ENCODE measurements at places on chromosomes 6 and 20.

- no peak for DNase-seq
Measured at GRCh38 chr6:138882369-138883017, 86.6 kb downstream of the ECT2L start.

- DNase-seq: no peak
Measured at GRCh38 chr20:49284818-49285217, 7.0 kb upstream of the ZNFX1 start.

DNA sequence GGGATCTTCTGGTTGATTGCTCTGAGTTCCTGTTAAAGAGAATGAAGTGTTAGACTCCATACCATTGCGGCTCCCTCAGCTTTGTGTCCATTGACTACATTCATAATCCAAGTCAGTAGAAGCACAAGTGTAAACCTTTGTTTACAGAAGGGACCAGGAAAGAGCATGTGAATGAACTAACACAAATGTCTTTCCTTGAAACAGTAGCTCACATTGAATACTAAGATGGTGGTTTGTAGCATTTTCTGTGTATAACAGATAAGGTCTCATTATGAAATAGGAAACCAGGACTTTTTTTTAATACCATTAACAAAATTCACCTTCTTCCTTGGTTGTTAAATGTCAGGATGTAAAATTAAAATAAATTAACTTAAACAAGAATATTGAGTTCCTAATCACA, 8.4 kb downstream of the STXBP5 start:
- DNase-seq: no peak

DNA sequence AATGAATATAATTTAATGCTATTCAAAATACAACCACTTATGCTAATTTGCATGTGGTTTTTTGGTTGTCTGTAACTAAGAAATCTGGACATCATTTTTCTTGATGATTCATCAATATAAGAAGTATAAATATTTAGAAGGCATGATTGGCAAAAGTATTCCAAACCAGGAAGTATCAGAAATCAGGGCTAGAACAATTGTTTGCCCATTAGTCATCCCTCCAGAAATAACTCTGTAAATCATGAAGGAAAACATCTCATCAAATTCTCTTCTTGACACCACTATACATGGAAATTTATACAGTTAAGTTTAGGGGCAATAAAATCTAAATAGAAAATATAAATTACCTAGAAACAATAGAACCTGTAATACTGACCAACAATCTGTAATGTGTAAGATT, 554.7 kb upstream of the HS3ST5 start:
- no peak for DNase-seq

- peak; percentile 12 for DNase-seq
Measured at GRCh38 chr6:90068703-90069523, 174.6 kb downstream of the GJA10 start.

DNA sequence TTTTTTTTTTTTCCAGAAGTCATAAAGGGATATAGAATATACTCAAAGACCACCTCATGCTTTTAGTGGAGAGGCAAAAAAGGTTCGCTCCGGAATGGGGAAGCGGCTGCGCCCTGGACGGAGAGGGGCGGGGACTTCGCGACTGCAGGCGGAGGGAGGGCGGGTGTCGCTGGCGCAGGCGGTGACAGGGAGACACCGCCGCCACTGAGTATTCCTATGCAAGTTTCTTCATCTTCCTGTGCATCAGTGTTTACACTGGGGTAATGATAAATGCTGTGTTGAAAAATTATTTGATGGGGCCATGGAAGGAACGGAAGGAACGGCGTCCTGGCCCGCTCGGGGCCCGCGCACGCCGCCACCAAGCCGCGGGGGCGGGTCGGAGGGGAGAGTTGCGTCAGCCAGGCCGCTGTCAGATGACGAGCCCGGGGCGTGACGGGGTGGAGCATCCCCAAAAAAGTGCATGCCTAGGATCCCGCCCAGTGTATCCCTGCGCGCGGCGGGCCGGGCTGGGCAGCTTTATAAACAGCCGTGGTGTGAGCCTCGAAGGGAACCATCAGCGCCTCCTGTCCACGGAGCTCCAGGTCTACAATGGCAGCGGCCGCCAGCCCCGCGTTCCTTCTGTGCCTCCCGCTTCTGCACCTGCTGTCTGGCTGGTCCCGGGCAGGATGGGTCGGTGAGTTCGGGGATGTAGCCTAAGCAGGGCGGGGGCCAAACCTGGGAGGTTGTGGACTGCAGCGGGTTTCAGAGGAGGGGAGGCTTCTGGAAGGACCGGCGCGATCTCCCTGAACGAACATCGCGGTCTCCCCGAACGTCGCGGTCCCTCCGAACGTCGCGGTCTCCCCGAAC, at the start of gene ULBP1:
Gene ULBP1 (plus strand): TSS at position 482 of the 846 bp plus-strand sequence. CDS start 107 bp downstream, at position 589.
- DNase-seq: peak; percentile 62

GRCh38 chr6:94215552-94215951, 796.2 kb upstream of the EPHA7 start:
- DNase-seq: no peak

GRCh38 chr6:30740540-30740870, 2.0 kb downstream of the FLOT1 start:
- DNase-seq: no peak

DNA sequence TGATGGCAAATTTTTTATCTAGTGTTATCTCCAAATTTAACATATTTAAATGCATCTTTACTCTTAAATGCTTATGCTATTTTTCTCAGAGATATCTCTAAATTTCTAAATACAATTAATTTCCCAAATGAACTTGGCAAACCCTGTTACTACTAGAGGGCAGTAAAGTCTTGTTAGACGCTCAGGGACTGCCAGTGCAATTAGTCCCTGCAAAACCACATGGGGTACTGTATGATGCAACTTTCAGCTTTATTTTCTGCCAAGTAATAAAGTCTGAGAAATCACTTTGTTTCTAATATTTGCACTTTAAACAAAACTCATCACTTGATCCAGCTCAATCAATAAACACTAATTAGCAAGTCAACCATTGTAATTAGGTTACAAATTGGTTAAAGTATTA, 76.0 kb upstream of the ADGRB3 start:
- no peak for DNase-seq

DNA sequence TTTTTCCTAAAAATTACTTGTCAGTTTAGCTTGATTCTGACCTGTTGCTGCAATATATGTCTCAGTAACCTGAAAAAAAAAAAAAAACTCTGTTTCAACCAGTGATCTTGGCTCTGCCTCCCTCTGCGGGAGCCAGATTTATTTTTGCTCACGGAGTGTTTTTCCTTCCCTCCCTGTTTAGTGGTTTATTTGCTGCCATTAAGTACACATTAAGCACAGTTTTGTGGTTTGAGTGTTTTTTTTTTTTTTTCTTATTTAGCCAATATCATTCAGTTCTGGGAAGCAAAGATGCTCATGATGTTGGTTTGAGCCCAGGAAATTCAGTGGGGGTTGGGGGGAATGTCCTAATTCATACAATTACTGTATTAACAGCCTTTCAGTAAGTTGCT, 110.1 kb upstream of the GPR6 start:
- no peak for DNase-seq

DNA sequence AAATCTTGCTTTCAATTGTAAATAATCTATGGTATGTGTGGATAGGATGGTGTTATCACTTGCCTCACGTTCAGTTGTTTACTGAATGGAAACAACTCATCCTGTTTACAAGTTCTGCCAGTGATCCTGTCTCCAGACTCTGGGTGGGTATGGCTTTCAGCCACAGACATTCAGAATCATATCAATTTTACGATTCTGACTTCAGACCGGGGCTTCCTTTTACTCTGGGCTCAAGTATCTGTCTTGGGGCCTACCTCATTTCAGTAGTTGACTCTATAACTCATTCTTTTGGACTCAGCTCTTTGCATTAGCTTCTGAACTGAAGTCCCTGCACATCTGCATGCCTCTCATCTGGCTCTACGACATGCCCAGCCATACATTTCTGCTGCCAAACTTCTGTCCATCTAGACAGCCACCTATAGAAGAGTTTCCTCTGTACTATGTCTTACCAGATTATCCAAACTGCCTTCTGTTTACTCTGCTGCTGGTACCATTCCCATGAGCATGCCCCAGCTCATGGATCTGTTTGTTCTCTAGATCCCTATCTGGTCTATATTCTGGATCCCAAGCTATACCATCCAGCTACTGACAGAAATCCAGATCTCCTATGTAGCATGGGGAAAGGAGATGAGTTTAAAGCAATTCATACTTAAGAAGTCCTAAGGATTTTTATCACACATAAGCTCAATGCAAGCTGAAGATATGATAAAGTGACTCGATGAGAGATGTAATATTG, 34.3 kb downstream of the FYN start:
- no peak for DNase-seq

GRCh38 chr6:21603082-21603952, 9.8 kb downstream of the SOX4 start:
- peak; percentile 43 for DNase-seq

DNA sequence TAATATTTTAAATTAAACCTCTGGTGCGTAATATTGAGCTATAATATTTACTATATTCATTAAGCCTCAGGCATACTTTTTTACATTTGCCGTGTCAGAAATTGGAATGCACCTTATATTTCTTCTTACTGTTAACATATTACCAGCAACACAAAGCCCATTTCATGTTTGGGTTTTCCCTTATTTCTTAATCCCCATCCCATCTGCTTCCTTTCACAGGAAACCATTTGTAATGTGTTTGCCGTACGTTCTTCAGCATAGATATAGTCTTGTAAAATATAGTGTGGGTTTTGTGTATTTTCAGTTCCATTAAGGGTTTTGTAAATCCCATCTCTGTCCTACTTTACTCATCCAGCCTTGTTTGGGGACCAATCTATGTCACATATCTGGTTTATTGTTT, 6.5 kb downstream of the EYS start:
- DNase-seq: no peak

DNA sequence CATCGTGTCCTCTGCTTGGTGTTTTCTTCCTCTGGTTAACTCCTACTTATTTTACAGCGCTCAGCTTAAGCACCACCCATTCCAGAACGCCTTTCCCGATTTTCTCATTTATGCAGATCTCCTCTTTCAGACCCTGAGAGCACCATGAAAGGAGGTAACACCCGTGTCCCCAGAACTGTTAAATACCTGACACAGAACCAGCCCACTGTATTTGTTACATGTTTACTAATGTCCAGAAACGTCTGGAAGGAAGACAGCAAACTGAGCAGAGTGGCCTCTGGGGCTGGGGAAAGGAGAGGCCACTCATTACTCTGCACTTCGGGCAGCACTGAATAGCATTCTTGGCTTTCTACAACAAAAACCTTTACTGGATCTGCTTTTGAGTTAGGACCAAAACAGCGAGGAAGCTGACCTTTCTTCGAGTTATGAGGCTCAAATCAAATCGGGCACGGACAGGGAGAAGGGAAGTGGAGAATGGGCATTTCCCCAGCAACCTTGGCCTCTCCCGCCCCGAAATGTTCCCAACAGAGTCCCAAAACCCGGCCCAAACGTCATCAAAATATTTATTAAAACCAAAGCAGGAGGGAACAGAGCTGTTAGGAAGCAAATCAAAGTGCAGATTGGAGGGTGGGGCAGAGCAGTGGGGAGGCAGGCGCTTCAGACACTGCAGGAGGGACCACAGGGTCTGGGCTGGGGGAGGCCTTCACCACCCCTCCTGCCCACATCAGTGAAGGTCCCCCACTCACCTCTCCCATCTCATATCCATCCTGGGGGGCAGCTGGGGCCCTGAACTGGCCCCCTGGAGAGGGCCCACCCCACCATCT, 1.1 kb upstream of the NECAB3 start:
- DNase-seq: no peak

GRCh38 chr6:127971945-127972391, 71.1 kb upstream of the THEMIS start:
- DNase-seq: peak; percentile 82

GRCh38 chr20:24943731-24944130, 5.3 kb upstream of the CST7 start:
- no peak for DNase-seq

DNA sequence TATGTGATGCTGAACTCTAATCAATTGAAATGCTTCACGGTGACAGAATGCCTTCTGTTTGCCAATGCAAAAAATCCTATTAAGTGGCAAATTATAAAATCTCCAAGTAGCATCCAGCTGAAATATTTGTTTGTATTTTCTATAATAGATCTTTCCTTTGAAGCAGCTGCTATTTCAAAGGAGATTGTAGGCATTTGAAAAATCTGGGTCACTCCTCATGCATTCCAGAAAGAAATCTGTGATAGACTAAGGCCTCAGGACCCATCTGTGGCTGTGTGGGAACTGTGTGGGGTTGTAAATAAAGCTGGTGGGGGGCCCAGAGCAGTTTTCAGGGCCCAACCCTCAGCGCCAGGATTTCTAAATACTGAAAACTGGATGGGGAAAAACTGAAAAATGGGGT, 216.9 kb upstream of the ARG1 start:
- no peak for DNase-seq

DNA sequence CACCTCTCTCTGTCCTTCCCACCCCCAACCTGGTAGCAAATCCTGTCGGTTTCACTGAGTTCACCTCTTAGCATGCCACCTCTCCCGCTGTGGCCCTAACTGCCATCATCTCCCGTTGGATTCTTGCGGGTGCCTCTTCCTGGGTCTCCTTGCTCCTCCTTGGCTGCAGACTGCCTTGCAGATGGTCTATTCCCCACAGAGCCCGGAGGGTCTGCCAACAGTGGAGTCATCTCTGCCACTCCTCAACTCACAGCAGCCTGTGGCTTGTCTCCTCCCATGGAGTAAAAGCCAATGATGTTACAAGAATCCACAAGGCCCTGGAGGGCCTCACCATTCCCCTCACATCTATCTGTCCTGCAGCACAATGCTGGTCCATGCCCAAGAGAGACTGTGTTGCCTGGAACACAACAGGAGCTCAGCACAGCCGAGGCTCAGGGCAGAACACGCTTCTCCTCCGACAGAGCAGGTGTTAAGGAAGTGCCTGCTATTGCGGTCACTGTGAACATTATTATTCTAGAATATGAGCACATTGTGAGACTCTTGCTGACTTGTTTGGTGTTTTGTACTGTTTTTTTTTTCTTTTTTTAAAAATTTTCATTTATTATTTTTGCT, 241.8 kb upstream of the SULF2 start:
- DNase-seq: no peak

DNA sequence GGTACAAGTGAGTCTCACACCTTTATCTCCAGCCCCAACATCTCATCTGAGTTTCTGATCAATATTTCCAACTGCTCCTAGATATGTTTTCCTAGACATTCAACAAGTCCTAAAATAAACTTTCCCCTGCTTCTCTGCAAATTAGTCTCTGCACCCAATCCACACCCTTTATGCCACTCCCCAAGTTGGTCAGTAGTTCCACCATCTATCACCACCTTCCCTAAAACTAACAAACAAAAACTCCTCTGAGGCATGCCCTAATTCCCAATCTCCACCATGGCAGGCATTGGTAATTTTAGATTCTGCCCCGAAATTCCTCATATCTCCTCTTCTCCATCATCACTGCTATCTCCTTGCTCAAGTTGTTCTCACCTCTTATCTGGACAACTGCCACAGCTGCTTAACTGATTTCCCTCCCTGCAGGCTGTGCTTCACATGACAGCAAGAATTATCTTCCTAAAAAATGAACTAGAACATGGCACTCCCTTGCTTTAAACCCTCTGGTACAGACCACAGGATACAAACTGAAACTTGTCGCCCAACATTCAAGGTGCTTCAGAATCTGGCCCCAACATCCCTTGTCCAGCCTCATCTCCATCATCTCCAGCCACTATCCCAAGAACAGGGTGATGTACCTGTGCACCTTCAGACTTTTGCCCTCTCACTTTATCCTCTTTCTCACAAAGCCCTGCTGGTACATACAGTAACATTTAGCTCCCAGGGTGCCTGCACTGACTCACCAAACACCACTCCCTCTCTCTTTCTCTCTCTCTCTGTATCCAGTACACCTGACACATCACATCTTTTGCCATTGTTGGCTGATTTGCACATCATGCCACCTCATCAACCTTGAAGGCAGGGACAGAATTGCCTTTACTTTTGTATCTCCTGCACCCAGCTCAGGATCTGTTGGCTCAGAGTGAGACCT, 55.5 kb downstream of the ZHX3 start:
- no peak for DNase-seq

Measured in lung microvascular endothelial cell (primary cell).